ENCODE measurements at places on chromosomes 4 and X.
A peak's percentile ranks its signal among the peaks of the same experiment; 100 is the strongest.

- no peak for DNase-seq
Observed at GRCh38 chr4:19472666-19473065, 779.0 kb upstream of the SLIT2 start.

- DNase-seq: no peak
Observed at GRCh38 chr4:61375301-61375700, 175.2 kb downstream of the ADGRL3 start.

DNA sequence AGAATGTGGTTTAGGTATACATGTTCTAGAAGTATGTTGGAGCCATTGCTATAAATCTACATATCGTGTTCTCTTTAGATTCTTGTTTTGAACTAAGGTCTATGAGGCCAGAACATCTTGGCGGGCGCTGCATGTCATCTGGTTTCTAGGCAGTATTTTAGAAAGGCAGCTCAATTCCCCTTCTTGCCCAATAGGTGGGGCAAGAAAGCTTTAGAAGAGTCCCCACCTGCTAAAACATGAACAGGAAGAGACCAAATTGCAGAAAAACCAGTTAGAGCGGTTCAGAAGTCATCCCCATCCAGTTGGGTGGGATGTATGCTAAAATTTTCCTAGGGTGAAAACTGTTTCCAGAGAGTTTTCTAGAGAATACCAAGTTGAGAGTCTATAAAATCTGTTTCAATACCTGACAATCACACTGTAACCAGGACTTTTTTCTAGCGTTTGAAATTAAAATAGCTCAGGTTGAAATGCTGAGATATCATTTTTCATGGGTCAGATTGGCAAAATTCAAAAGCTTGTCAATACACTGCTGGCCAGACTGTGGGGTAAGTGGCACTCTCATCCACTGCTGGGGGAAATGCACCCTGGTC lies 17.5 kb upstream of the SH3KBP1 start:
- no peak for DNase-seq

GRCh38 chrX:65035446-65035770 lies 59.2 kb upstream of the ZC4H2 start:
- DNase-seq: peak; percentile 71

DNA sequence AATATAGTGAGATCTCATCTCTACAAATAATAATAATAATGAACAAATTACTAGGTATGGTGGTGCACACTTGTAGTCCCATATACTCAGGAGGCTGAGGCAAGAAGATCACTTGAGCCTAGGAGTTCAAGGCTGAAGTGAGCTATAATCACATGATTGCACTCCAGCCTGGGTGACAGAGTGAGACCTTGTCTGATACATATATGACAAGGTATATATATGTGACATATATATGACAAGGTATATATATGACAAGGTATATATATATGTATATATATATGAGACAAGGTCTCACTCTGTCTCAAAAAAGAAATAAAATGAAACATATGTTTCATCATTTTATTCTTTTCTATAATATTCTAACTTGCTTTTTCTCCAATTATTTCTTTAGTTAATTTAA lies 278.1 kb upstream of the TET2 start:
- DNase-seq: no peak
